ENCODE measurements at places on chromosomes 3 and 15. TPM values are rescaled to one million over a fixed set of nuclear protein-coding genes. Genes with fewer than 3 reads are reported as not detected.

Gene CFAP20DC
- total RNA-seq, result 8.4 TPM

Gene SLC2A2
- total RNA-seq, result not detected

DNA sequence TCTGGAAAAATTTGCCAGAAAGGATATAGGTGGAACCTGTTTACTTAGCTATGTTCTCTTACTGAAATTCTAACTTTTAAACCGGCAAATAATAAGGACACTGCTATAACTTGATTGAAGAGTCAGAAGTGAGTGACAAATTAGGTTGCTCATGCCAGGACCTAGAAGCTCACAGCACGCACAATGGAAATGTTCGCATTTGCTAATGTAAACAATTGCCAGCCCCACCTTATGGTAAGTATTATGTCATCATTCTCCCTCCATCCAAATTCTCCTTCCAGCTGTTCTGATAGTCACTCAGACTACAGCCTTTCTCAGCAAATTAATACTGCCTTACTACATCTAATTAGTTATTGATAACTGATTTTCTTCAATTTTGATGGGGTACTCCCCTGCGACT lies 4.8 kb upstream of the STXBP5L start:
- no peak overlapping the region for H3K27ac ChIP-seq
- H3K4me1 ChIP-seq, result peaks cover 1% of the 10 kb centered on the region
- peaks cover 20% of the 10 kb centered on the region for H3K36me3 ChIP-seq
- no peak overlapping the region for H3K4me3 ChIP-seq
- H3K27me3 ChIP-seq, result peaks cover 6% of the 10 kb centered on the region

Gene CRYGS
- total RNA-seq, result 3.7 TPM

DNA sequence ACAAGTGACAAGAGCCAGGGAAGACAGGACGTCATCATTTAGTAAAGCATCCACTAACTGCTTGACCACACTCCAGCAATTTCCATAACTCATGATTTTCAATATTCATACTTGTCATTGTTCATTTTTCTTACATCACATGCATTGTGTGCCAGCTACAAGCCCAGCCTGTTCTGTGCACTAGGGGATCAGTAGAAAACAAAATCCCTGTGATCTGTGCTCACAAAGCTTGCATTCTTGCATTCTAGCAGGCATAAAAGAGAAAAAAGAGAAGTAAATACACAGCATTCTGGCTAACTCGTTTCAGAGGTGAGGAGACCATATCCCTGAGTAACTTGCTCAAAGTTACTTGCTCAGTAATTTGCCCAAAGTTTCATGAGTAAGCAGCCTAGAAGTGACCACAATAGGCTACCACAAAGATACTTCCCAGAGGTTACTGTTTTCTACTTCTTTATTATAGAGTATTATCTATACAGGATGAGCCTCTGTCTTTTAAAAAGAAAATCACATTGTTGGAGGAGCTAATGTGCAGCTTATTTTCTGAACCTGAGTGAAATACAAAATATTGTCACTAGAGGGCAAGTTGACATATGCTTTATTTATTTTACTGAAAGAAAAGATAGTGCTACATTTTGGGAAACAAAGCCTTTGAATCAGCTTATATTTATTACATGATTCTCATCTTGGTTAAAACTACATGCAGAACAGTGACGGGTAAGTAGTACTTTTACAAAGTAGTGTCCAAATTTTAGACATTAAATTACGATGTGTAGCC lies 701.4 kb upstream of the LMCD1 start:
- H3K27ac ChIP-seq, result no peak overlapping the region
- no peak overlapping the region for H3K4me3 ChIP-seq
- H3K4me1 ChIP-seq, result peaks cover 14% of the 10 kb centered on the region
- no peaks in the 10 kb centered on the region for H3K36me3 ChIP-seq
- no peak for DNase-seq

DNA sequence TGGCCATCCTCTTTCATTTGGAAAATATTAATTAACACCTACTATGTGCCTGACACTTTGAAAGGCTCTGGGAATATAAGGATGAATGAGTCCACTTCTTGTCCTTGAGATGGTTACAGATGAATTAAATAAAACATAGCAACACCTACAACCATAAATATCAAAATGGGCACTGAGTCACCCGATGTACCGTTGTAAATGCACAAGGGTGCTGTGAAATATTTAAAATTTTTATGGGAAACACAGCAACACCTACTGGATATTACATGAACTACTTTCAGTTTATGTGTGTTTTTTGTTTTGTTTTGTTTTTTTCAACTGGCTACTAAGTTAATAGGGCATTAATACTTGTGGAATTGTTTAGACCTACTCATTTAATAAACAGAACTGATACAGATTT lies 239.0 kb upstream of the NAALADL2 start:
- DNase-seq, result no peak
- no peak overlapping the region for H3K27ac ChIP-seq
- H3K4me3 ChIP-seq, result no peak overlapping the region
- no peaks in the 10 kb centered on the region for H3K27me3 ChIP-seq
- H3K4me1 ChIP-seq, result no peaks in the 10 kb centered on the region

DNA sequence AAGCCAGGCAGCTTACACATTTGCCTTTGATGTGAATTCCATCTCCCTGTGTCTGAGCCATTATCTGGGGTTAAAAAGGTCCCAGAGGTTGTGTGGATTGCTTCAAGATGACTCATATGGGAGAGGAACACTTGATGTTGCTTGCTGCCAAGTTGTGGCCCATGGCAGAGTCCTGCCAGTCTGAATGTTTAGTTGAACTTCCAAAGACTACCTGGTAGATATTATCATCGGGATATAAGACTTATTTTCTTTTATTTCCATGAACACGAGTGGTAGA lies 85.6 kb downstream of the TJP1 start:
- H3K36me3 ChIP-seq, result no peaks in the 10 kb centered on the region
- H3K27me3 ChIP-seq, result peaks cover 1% of the 10 kb centered on the region
- H3K4me1 ChIP-seq, result no peaks in the 10 kb centered on the region
- DNase-seq, result no peak

- no peak overlapping the region for H3K27ac ChIP-seq
- no peaks in the 10 kb centered on the region for H3K27me3 ChIP-seq
- peak; percentile 17 for DNase-seq
These were observed 81.6 kb upstream of the CHMP2B start for GRCh38 chr3:87145553-87145952.

GRCh38 chr3:173913974-173914421 lies 516.5 kb downstream of the NLGN1 start:
- H3K4me3 ChIP-seq, result peak overlapping the region; percentile 19
- peaks cover 27% of the 10 kb centered on the region for H3K4me1 ChIP-seq
- no peaks in the 10 kb centered on the region for H3K36me3 ChIP-seq
- DNase-seq, result no peak
- peaks cover 2% of the 10 kb centered on the region for H3K27me3 ChIP-seq
- H3K27ac ChIP-seq, result peak overlapping the region; percentile 30

Data from glutamatergic neuron (in vitro differentiated cells).